HTR-8/SVneo (cell line): ENCODE measurements at places on chromosomes 16 and 17.
A peak's percentile ranks its signal among the peaks of the same experiment; 100 is the strongest.

DNA sequence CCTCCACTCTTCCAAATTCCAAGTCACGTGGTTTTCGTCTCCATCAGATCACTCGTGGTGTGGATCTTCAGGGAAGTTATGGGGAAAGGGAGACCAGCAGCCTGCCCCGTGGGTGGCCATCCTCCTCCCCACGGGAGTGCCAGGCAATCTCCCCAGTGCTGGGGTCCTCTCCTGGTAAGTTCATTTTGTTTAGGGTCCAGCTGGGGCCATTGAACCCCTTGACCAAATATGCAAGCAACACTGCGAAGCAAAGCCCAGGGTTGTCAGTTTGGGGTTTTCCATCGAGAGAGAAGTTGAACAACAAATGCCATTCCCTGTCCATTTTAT is 4.1 kb upstream of the LCMT1 start:
- no peak for DNase-seq

DNA sequence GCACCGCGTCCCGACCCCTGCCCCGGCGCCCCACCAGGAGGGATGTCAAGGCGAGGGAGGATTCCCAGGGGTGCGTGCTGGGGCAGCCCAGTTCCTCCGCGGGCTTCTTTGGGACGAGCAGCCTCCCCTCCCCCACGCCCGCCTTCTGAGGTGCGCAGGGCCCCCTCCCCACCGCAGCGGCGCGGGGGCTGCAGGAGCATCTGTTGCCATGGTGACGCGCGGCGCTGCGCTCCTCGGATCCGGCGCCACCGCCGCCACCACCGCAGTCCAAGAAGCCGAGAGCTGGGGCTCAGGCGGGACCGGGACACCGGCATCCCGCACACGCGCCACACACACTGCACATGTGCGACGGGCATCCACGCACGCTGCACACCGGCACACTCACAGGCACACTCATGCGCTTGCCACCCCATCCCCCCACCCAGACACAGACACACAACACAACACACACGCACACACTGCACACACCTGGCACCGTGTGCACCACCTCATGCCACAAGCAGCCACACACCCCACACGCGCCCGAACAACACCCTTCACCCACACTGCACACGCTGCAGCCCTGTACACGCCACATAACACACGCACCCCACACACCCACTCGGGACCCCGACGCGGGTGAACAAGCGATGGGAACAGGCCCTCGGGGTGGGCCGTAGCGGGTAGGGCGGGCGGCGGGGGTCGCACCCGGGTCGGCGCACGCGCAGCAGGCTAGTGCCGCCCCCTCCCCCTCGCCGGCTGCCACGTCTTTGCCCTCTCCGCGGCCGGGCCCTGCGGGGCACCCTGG is 17.0 kb downstream of the ENPP7 start:
- DNase-seq, result no peak

GRCh38 chr17:32258383-32259140 is 7.1 kb upstream of the RHBDL3 start:
- no peak for DNase-seq

- peak; percentile 70 for DNase-seq
Measured at GRCh38 chr16:4290236-4290830, 17.5 kb upstream of the TFAP4 start.

DNA sequence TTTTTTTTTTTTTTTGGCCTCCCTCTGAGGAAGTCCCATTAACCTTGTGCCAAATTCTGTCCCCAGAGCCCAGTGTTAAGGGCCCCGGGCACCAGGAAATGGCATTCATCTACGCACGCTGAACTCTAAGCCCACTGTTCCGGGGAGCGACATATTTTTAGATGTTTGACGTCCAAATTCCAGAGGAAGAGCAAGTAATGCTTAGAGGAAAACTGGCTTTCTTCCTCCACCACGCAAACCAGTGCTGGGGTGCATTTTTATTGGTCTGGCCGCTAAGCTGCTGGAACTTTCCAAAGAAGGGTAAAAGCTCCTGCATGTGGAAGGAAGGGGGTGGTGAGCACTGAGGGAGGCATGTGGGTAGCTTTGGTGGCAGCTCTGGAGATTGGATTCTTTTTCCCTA is 8.3 kb downstream of the WFDC1 start:
- DNase-seq, result no peak

GRCh38 chr17:71360301-71360700 is 760.5 kb upstream of the SOX9 start:
- no peak for DNase-seq

DNA sequence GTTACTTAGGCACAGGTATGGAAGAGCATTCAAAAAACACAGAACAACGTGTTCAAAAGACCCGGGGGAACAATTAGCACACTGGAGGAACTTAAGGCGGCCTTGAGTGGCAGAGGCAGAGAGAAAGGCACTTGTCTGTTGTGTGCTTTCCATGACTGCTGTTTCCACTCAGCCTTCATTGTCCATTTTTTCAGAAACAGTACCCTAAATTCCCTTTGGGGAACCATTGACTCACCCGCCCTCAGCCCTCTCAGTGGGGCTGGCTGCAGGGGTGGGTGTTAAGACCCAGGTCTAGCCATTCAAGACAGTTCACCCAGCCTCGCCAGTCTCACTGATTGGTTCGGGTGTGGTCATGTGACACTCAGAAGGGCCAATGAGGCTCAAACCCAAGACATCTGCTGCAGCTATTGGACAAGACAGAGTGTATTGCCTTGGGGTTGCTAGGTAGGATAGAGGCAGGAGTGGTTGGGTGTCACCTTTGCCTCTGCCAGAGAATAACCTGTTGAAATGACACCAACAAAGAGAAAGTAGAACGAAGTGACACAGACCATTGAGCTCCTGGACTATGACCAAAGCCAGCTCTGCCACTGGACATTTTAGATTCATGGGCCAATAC is 19.6 kb upstream of the CEP20 start:
- DNase-seq, result peak; percentile 56

GRCh38 chr17:55845385-55845784 is 94.5 kb downstream of the PCTP start:
- DNase-seq, result no peak

GRCh38 chr17:2380950-2381649 is 19.8 kb downstream of the MNT start:
- DNase-seq, result no peak

- DNase-seq, result no peak
Measured at GRCh38 chr16:12267491-12267890, 291.0 kb downstream of the SNX29 start.

GRCh38 chr17:40460968-40461731 is 17.9 kb downstream of the IGFBP4 start:
- no peak for DNase-seq

- DNase-seq, result no peak
Measured at GRCh38 chr16:3951861-3952736, 71.6 kb upstream of the CREBBP start.

DNA sequence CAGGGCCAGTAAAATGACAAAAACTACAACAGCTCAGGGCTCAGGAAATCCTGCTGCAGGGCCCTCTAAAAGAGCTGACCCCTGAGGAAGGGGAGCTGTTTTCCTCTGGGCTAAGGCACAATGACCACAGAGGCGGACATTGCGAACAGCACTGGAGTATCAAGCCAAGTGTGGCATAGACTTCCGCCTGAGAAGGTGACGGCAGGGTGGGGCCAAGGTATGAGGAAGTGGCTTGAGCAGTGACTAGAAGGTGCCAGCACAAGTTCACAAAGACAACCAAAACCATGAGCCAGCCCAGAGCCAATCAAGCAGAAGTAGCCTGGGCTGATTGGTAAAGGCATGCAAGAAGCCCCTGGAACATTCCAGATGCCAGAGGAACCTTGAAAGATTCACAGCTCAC is 13.9 kb downstream of the ERN2 start:
- no peak for DNase-seq

GRCh38 chr17:4083187-4083586 is 59.6 kb downstream of the ZZEF1 start:
- no peak for DNase-seq

DNA sequence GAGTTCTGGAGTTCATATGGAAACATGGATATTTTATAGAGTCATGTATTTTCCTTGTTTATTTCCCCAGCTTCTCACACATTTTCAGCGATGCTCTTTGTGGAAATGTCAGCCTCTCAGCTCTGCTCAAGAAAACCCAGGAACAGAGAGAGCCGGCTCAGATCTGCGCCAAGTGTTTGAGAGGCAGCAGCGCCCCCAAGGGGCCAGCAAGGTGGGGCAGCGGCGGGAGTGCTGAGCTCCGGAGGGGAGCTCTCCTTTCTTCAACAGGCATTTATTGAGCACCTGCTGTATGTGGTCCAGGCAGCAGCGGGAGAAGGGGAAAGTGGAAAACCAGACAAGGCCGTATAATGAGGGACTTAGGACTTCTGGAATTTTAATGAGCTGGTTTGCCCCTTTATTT is 421.1 kb upstream of the C16orf82 start:
- no peak for DNase-seq

GRCh38 chr16:88318051-88318450 is 64.7 kb upstream of the ZNF469 start:
- no peak for DNase-seq

DNA sequence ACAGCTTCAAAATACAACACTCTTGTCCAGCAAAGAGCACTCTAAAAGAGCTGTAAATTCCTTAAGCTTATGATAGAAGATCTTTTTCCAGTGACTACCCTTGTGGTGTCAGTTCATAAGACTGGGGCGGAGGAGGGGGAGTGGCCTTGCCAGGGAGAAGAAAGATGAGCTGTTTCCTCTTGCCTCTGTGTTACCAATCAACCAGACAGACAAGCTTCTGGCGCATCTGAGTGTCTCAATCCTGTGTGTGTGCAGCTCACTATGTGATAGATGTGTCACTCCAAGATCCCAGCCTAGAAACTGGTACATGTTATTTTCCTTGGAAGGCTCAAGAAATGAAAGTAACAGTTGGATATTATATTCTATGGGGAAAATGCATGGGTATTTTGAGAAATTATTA is 167.4 kb upstream of the CACNG3 start:
- no peak for DNase-seq

GRCh38 chr17:45789874-45790273 is 5.8 kb downstream of the CRHR1 start:
- no peak for DNase-seq

DNA sequence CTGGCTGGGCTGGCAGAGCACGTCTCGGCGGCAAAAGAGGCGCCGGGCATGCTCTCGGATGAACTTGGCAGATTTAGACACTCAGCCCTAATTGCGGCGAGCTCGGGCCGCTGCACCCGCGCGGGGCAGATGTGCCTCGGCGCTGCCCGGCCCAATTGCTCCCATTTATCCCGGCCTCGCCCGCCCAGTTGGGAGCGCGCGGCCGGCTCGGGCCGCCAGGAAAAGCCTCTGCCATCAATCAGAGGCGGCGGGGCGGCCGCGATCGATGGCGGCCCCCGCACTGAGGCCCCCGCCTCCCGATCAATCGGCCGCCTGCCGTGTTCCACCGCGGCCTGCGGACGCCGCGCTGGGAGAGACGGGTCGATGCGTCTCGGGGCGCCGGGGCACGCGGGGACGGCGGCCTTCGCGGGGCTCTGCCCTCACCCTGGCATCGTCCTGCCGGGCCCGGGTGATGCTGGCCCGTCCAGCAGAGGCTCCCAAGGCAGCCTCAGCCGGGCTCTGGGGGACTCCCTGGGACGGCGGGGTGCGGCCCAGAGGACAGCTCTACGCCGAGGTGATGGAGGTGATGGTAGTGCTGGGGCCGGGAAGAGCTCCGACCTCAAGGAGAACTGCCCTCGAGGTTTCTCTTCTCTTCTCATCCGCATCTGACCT is 200.9 kb upstream of the N4BP1 start:
- no peak for DNase-seq

- no peak for DNase-seq
Measured at GRCh38 chr17:79465681-79466025, 145.2 kb downstream of the RBFOX3 start.

DNA sequence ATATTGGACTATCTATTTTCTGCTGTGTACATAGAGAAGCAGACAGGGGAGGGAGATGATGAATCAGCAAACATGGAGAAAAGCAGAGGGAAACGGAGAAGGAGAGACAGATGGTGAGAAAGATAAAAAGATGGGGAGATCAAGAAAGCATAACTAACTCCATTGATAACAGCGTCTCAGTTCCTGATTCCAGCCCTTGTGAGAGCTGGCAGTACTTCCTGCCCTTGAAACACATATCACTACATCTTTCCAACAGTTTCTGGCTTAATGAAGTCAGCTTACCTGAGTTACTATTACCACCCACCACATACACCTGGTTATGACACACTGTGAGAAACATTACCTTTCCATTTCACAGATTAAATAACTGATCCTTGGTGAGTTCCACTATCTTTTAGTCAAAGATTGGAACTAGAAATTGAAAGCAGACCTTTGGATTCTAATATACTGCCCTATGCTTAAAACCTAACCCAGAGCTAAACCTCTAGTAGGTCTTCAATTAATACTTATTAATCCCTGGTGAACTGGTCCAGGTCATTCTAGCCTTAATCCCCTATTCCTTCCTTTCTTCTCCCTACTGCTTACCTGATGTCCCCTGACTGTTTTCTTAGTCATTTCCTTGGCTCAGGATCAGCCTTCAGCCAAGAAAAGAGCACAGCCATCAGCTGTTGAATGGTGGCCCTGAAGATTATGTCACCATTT is 346.6 kb upstream of the CCL2 start:
- no peak for DNase-seq

GRCh38 chr16:50615891-50616290 is 65.2 kb downstream of the SNX20 start:
- DNase-seq, result no peak

- no peak for DNase-seq
Measured at GRCh38 chr17:15124746-15125145, 140.4 kb downstream of the PMP22 start.

- no peak for DNase-seq
Measured at GRCh38 chr17:82219083-82219482, 6.4 kb upstream of the CCDC57 start.

GRCh38 chr16:48555155-48555554 is 54.8 kb downstream of the N4BP1 start:
- no peak for DNase-seq

GRCh38 chr16:4204521-4204920 is 37.4 kb downstream of the SRL start:
- no peak for DNase-seq

DNA sequence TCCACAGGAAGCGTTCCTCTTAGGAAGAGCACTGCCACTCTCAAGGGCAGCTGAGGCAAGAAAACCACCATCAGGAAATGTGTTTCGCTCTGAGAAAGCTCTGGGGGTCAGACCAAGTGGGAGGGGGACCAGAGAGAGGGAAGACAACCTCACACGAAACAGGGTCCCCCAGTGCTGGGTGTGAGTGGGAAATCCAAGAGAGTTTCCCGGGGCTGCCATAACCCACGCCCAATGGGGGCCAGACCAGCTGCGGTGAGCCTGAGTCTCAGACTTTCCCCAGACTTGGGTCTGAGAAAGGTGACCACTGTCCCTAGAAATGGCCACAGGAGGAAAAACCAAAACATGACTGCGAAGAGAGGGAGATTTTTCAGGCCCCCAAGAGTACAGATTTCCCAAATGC is 14.5 kb downstream of the DNAH17 start:
- no peak for DNase-seq
